Activated CD8-positive, alpha-beta memory T cell treated with anti-CD3 and anti-CD28 coated beads for 48 hours (primary cell): ENCODE measurements at places on chromosomes 2 and 18.

GRCh38 chr18:12287684-12288402 lies 20.2 kb upstream of the TUBB6 start:
- DNase-seq, result no peak

GRCh38 chr2:39772086-39772811 lies 6.8 kb downstream of the THUMPD2 start:
- DNase-seq, result no peak

DNA sequence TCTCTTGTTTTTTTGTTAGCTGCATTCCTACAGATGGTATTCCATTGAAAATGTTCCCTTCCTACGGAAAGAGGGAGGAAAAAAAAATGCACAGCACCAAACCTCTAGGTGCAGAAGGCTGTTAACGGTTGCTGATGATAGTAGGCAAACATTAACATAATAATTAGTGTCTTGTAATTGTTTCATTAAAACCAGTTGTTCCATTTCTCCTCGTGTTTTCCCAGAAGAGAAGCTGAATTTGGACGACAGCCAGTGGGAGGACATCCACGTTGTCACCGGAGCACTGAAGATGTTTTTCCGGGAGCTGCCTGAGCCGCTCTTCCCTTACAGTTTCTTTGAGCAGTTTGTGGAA lies 494.7 kb downstream of the ARHGAP15 start:
- no peak for DNase-seq

- DNase-seq, result no peak
Measured at GRCh38 chr18:12011957-12012549, 30.7 kb downstream of the IMPA2 start.

- no peak for DNase-seq
Measured at GRCh38 chr18:13530879-13531387, 195.4 kb downstream of the FAM210A start.

DNA sequence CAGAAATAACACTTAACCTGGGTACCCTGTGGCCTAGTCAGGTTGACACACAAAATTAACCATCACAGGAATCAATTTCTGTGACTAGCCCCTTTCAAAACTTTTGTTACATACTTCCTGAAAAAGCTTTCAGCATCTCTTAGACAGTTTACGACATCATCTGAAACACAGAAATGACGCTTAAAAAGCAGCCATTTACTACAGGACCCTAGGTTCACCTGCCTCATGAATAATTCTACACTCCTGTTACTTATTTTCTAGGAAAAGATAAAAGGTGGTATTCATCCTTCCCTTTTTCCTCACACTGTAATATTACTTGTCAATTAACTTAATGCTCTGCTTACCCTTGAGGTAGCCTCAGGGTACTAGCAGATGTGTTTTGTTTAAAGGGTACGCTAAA lies 388.4 kb downstream of the IRS1 start:
- DNase-seq, result no peak

DNA sequence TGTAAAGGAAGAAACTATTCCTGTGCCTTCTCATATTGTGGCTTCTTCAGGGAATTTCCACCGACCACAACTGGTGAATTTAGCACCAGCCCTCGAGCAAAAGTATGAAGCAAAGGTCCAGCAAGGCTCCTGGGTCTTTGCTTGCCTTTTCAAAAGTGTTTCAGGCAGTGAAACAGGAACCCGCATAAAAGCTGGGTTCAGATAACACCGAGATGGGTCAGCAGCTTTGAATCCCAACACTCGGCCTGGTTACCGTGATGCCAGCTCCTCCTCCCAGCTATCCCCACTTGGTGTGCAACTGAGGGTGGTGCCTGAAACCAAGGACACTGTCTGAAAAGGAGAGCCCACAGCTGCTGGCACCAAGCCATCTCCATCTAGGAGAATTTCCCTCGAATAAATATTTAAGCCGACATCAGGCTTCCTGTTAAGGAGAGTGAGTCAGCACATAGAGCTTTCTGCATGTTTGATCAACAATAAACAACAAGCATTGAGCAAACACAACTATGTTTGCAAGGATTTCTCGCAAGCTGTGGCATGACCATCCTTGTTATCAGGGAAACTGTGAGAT lies 69.5 kb downstream of the ANTXR1 start:
- DNase-seq, result no peak

DNA sequence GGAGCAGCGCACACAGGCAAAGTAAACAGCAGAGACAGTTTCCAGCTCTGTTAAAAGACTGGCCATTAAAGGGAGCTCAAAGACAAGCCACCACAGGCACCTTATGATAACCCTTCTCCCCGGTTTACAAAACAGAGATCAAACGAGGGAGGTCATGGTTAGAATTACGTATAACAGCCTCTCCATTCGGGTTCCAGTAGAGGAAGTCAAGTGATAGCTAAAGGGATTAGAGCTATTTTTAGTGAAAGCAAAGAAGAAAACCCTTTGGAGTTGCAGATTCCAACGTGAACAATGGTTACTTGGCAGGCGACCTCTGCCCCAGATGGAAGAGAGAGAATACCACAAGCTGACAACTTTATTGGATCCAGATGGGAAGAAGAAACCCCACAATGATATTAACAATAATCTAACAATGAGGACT lies 31.2 kb upstream of the EDAR start:
- no peak for DNase-seq

DNA sequence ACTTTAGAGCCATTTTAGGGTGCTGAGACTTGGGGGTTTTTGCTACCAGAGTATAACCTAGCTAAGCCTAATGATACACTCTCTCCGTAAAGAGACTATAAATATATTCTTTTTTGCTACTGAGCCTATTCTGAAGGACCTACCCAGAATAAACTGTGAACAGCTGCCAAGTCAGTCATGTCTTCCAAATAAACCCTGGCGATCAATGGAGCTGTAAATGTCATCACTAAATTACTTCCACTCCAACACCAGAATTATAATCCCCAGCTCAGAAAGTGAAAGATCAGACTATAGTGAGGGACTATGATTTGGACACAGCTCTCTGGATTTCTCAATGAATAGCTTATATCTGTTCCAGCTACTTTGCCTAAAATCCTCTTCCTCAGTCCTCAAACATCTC lies 178.9 kb downstream of the METTL4 start:
- no peak for DNase-seq

DNA sequence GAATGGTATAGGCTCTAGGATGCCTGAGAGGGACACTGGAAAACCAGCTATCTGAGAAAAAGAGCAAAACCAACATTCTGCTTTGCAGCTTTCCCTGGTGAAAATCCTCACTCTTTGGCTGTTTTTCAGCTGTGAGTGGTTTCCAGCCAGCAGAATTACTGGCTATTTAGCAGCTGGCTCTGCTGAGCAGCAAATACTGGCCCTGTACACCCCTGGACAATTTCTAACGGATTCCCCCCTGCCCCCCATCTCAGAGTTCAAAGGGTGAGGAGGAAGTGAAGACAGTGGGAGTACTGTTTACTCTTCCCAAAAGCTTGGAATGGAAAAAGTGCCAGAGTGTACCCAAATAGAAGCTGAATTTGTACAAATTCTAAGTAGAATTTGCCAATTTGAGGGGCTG lies 26.1 kb upstream of the IMP4 start:
- no peak for DNase-seq

DNA sequence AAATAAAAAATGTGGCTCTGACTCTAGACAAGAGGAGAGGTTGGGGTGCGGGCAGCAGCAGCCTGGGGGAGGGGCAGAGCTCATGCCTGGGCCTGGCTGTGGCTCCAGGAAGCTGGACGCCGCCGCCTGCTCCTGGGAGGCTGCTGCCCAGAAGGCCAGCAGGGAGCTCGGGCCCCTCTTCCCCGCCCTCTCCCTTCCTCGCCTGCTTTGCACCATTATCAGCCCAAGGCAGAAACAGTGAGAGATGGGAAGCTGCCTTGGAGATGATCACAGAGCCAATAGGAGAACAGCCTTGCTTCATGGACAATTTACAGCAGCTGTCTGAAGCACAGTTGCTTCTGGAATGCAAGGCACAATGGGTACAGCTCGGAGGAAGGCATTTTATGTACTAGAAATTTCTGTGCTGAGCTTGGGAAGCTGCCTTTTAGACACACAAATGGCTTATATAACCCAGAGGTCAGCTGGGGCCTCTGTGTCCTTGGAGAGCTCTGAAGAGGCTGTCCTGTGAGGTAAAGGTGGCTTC lies 55.3 kb upstream of the AFF3 start:
- DNase-seq, result no peak

DNA sequence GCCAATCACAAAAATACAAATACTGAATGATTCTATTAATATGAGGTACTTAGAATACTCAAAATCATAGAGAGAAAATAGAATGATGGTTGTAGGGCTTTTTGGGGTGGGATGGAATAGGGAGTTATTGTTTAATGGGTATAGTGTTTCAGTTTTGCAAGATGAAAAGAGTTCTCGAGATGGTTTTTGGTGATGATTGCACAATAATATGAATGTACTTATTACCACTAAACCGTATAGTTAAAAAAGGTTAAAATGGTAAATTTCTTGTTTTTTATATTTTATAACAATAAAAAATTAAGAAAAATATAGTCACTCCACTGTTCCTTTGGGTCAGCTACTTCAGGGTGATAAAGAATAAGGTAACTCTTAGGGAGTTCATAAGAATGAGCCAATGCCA lies 560.1 kb downstream of the TDRD15 start:
- no peak for DNase-seq

DNA sequence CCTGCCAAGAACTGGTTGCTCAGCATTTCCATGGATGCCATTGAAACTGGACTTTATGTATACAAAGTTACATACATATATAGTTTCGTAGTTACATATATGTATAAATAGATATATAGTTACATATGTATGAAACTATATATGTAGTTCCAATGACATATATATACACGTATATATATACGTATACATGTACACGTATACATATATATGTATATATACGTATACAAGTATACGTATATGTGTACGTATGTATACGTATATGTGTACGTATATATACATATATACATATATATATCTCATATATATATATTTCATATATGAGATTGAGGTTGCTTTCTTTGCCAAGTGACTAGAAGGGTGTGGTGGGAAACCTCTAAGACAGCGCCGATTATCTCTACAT lies 10.6 kb upstream of the TMEM131 start:
- no peak for DNase-seq

GRCh38 chr2:219645631-219646527 lies 18.4 kb downstream of the SLC4A3 start:
- DNase-seq, result no peak

GRCh38 chr2:128681507-128681906 lies 362.8 kb upstream of the HS6ST1 start:
- no peak for DNase-seq

DNA sequence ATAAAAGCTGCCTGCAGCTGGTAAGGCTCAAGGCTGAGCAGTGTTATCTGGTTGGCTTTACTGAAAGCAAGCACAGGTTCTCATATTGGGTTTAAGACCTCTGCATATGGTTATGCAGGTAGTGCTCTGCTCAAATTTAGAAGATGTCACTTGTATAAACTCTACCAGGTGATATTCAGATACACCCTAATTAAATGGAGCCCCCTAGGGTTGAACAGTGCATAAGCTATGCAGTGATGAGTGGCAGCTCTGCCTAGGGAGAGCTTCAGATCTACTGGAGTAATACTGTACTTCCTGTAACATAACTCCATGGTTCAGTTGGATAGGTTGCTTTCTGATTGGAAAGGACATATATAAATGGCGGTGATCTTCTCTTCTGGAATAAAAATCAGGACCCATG lies 222.7 kb downstream of the CYRIA start:
- no peak for DNase-seq

DNA sequence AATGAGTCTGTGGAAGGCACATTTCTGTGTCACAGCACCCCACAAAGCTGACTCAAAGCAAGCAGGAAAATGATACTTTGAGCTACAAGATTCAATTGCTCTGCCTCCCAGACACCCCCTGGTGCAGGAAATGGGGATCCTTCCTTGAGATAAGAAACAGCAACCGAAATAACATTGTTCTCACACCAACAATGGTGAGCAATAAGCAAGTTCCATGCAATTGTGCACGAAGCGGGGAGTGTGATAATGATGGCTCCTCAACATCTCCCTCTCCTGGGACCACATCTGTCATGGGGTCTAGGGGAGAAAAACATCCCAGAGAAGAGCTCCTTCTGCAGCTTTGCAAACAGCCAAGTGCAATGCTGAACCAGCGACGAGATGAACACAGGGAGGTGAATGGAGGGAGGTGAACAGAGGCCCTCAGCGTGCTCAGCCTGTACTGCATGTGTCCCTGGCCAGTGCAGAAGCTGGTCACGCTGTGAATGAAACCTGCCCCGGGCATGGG lies 67.7 kb downstream of the PDCL3 start:
- DNase-seq, result no peak

- DNase-seq, result no peak
Measured at GRCh38 chr2:238710032-238710735, 137.7 kb upstream of the TWIST2 start.

- DNase-seq, result no peak
Measured at GRCh38 chr2:39008665-39009064, 112.2 kb downstream of the SOS1 start.

DNA sequence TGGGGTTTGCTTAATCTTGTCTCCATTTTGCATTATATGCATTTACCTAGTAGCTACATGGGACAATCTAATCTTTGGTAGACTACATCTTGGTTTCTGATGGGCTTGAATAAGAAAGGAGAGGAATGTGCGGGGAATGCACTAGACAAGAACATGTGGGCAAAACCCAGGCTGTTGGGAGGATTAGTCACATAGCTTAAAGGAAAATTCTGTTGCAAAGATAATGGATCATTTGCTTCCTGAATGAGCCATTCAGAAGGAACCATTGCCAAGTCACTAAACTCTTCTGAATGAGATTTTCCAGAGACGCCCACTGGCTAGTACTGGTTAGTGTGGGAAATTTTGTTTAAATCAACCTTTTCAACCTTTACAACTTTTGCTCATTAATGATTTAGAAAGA lies 84.8 kb downstream of the OSBPL6 start:
- DNase-seq, result no peak

- DNase-seq, result no peak
Measured at GRCh38 chr2:14220101-14220500, 412.4 kb upstream of the LRATD1 start.

GRCh38 chr18:56627991-56628390 lies 10.4 kb downstream of the TXNL1 start:
- DNase-seq, result no peak

- no peak for DNase-seq
Measured at GRCh38 chr2:25259737-25260124, 82.0 kb downstream of the DNMT3A start.

DNA sequence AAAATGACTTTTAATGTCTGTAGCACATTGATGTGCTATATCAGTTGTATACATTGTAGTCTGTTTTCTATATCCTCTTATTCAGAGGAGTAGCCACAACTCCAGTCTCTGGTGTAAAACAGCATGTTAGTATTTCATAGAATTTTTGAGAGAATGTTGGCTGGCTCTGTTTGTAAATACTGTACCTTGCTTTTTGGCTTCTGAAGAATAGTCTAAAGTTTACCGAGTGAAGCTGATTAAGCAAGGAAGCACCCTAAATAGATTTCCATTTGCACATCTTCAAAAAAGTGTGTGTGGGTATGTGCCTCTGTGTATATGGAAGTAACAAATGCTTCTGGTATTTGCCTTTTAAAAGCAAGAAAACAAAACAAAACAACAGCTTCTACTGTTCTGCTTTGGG lies 50.5 kb downstream of the MAP4K4 start:
- no peak for DNase-seq

DNA sequence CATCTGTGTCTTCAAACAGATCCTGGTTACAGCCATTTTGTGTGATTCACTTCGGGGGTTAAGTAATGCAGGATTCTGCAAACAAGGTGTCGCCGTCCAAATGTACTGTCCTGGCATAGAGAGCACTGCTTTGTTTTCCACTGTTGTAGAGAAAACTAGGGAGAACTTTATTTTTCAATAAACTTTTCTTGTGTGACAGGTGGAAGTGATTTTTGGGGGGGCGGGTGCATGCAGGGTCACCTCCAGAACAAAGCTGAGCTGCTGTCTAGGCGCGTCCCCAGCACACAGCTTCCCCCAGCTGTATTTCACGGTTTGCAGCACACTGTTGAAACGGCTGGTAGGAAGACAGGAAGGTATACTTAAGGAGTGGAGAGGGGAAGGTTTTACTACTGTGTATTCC lies 200.6 kb downstream of the MGAT5 start:
- DNase-seq, result no peak
